ENCODE measurements at places on chromosomes 13 and 19. TPM values are rescaled to one million over a fixed set of nuclear protein-coding genes. Genes with fewer than 3 reads are reported as not detected.

MCEMP1 gene
- under 0.01 TPM for total RNA-seq

PCSK4 gene
- total RNA-seq = 1.2 TPM

CSNK1A1L gene
- total RNA-seq = not detected

KLK15 gene
- total RNA-seq = not detected

EFNA2 gene
- not detected for total RNA-seq

IZUMO2 gene
- total RNA-seq = not detected

INSL3 gene
- total RNA-seq = 0.21 TPM

MTRF1 gene
- 15.4 TPM for total RNA-seq

SMIM7 gene
- total RNA-seq = 63.9 TPM

GSX1 gene
- total RNA-seq = not detected

GTPBP3 gene
- total RNA-seq = 20.8 TPM

PRTN3 gene
- total RNA-seq = not detected

ZNF93 gene
- total RNA-seq = 4.6 TPM

CTXN1 gene
- 1.6 TPM for total RNA-seq
